ENCODE measurements at places on chromosomes 6 and 20. TPM values are rescaled to one million over a fixed set of nuclear protein-coding genes. Genes with fewer than 3 reads are reported as not detected.

DNA sequence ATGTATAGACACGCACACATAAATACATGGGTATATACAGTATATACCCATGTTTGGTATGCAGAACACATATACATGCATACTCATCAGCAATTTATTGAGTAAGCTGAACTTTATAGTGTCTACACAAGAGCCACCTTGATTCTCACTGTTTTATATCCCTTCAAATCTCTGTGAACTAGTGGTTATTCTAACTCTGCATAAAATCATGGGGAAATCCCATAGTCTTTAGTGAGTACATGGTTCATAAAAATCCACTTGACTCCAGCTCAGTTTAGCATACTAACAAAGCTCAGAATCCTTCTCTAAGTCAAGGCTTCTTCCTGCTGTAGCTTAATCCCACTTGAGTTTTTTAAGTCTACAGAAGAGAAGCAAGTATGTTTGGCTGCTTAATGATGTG lies 104.1 kb downstream of the THEMIS start:
- no peak for DNase-seq

DNA sequence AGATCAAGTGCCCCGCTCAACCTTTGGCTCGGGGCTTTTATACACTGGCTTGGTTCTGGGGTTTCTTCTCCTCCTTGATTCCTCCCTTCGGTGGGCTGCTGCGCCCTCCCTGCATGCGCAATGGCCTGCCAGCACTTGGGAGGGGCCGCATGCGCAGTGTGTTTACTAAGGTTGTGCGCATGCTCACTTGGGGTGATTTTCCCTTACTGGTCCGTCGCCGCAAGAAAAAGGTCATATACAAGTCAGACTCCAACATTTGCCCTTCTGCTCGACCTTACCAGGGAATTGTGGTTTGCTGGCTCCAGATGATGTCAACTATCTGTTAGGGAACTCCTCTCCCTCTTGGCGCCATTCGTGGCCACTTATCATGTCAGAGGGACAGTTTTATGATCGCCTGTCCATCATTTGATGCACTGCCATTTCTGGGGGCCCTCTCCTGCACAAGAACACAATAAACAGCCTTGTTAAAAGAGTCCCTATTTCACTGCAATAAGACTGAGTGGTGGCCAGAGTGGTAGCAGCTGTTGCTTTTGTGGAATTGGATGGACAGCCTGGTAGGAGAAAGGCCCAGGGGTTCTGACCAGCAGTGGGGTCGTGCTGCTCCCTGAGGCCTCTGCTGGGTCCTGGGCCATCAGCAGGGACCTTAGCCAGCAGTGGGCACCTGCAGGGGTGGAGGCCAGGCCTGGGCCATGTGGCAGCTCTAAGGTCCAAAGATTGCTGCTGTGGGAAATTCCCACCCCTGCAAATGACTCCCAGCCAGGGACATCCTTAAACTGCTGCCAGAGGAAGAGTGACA lies 2.8 kb upstream of the LBP start:
- no peak for DNase-seq

DNA sequence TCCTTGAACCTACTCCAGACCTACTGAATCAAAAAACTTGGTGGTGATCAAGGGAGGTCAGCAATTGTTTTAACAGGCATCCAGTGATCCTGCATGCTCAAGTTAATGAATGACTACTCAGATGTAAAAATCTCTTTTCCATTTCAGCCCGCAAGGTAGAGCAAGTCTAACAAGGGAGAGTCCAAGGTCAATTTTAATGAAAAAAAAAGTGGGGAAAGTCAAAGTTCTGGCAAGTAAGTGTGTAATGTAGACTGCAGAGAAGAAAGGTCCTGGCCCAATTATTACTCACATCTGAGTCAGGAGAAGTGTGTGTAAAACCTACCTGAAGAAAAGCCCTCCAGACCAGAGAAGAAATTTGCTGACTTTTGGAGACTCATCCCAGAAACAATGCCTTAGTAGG lies 193.5 kb downstream of the UBE3D start:
- no peak for DNase-seq

- peak; percentile 1 for DNase-seq
These were observed 137.6 kb downstream of the IMPG1 start for GRCh38 chr6:75934643-75935472.

DNA sequence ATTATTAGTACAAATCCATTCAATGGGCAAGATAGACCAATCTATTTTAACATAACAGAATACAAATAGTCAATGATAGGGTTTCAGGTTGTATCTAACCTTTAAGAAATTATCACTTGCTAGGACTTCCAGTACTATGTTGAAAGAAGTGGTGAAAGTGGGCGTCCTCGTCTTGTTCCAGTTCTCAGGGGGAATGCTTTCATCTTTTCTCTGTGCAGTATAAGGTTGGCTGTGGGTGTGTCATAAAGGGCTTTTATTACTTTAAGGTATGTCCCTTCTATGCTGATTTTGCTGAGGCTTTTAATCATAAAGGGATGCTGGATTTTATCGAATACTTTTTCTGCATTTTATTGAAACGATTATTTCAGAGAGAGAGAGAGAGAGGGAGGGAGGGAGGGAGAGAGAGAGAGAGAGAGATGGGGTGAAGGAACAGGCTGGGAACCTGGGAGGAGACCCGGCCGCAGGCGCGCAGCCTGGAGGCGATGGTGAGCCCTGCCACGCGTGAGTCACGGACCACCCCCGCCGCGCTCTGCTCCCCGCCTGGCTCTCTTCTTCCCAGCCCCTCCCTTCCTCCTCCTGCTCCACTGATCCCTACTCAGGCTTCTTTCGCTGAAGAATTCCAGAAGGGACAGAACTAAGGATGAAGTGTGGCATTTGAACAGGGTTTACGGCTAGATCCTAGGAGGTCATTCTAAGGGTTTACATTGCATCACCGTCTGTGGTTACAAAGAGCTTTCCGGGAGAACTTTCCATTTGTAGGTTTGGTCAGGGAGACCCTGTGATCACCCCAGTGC lies 45.5 kb upstream of the HLA-E start:
- peak; percentile 47 for DNase-seq

- peak; percentile 13 for DNase-seq
These were observed 109.1 kb downstream of the PRDM1 start for GRCh38 chr6:106194949-106195921.

DNA sequence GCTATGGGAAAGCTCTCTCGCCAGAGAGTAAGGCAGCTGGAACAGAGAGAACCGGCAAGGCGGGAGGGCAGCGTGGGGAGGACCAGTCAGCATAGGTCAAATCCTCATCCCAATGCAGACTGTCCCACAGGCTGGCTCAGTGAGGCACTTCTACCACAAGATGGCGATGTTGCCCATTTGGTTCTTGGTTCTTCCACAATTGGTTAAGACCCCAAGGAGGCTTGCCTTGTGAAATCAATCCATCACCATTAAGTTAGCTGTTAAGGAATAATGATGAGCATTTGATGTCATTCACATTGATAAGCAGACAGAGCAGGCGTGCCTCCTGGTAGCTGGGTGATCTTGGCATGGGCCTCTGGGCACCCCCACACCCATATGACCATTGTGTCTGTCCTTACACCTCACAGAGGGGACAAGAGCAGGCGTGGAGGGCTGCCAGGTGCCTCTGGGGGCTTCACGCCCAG lies 2.4 kb downstream of the CSTL1 start:
- peak; percentile 71 for DNase-seq

DNA sequence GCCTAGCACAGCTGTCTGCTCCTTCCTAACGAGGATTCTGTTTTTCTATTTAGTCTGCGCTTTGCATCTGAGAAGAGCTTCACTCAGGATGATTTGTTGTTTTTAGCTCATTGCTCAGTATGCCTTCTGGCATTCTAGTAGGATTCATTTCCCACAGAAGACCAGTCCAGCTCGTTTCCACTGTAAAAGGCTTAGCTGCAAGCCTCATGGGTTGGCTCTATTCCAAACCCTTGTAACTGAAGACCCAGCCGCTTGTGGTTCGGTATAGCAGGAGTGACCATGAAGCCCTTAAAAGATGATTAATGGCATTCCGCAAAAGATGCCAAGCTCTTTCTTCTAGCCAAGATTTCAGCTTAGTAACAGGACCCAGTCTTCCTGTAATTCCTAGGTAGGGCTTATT lies 7.2 kb downstream of the ADGRF1 start:
- no peak for DNase-seq

DNA sequence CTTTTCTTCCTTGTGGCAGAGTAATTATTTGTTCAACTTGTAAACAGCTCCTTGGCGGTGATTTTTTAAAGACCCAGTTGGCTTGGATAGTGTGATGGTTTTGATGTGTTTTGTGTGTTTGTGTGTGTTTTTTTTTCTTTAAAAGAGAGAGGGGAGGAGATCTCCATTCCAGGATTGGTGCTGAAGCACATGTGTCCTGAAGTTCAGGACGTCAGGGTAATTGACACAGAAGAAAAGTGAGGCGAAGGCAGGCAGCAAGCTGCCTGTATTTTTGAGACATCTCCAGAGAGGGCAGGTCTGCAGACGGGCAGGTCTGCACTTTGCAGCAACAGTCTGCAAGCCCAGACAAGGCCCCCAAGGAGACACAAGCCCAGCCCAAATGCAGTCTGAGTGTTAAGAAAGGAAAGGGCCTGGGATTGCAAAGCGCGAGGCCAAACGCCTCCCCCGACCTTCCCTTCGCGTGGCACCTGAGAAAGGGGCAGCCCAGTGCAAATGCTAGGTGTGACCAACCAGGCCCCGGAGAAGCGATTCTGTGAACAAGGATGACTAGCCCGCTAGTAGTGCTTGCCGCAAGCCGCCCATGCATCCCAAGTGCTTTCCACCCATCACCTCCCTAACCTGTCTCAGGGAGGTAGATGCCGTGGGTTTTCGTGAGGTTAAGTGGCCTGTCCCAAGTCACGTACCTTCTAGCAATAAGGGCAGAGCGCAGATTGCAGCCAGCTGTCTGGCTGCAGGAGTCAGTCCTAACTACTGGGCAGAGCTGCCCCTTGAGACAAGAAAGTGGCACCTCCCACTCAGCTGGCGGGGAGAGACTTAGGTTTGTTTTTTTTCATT lies 230.5 kb downstream of the ZMYND8 start:
- DNase-seq: no peak

The COMMD7 gene
- 30.3 TPM for total RNA-seq

DNA sequence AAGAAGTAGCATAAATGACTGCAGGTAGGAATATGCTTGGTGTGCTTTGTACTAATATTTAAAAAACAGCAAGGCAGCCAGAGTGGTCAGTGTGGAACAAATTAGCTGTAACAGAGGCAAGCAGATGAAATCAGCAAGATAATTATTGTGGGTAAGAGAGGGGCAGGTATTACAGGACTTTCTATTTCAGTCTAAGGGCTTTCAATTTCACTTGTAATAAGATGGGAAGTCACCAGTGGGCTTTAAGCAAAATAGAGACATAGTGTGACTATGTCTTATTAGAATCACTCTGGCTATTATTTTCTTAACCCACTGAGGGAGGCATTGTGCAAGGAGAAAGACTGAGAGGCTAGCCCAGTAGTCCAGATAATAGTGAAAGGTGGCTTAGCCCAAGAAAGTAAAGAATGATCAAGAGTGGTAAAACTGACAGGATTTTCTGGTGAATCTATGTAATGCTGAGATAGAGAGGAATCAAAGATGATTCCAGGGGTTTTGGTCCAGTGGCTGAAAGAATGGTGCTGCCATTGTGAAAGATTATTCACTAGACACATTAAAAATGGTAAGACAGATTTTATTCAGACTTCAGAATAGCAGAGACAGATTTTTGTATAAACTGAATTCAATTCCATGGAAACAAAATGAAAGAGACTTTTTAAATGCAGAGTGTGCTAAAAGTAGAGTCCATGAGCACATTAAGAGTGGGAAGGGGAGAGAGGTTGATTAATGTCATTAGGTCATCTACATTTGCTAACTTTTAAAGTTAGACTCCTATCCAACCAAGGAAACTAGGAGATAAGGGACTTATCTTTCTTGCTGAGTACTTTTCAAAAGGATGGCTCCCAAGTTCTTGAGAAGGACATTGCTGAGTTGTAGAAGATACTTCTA lies 1136.0 kb downstream of the HACE1 start:
- DNase-seq: no peak

DNA sequence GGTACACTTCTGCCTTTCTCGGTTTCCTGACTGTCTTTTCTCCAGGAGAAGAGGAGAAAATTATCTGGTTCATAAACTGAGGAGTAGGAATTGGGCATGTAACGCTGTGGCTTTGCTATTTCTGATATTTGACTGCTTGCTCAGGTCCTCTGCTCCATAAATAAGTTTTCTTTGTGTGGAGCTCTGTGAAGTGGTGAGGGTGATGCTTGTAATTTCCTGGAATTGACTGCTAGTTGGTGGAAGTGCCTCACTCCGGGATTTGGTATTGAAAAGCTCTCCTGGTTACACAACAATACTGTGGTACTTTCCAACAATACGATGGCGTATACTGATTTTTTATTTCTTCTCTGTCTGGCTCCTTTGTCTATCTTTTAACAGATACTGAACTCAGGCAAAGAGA lies 25.1 kb upstream of the LAMA2 start:
- DNase-seq: no peak

DNA sequence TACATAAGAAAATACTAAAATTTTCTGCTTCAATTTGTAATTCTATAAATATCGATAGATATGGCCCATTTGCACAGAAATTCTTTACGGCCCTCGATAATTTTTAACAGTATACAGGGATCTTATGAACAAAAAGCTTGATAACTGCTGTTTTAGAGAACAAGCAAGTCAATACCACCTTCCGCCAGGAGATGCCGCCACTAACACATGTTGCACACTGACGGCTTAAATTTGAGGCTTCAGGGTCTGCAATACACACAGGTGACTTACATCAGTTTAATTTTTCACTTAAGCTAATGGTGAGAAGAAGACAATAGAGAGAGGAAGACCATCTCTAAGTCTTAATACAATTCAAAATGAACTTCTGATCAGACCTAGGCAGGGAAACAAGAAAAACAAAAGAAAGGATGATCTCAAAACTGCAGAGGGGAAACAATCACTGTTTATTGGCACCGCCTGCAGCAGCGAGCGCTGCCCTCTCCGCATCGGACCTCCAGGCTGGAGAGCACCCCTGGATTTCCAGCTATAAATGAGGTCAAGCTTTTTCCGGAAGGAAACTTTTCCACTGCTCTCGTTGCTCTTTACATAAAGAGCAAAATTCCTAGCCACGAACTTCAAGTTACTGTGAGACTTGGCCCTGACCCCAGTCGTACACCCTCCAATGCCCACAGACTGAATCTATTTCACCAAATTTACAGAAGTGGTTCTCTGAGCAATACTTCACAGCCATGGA lies 53.9 kb downstream of the OTOR start:
- peak; percentile 25 for DNase-seq

DNA sequence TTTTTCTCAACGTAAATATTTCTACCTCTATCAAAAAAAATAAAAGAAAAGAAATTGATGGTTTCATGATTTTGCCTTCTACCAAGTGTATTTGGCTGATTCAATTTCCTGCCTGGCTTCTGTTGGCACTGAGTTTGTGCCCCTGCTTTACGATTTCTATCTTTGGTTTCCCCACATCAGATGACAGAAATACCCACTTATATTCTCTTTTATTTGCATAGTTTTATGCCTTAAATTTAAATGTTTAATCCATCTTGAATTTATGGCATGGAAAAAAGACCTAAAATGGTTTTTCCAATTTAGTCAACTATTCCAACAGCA lies 34.3 kb downstream of the RNF24 start:
- no peak for DNase-seq

The C6orf15 gene
- not detected for total RNA-seq

The TBC1D7 gene
- 12.3 TPM for total RNA-seq

DNA sequence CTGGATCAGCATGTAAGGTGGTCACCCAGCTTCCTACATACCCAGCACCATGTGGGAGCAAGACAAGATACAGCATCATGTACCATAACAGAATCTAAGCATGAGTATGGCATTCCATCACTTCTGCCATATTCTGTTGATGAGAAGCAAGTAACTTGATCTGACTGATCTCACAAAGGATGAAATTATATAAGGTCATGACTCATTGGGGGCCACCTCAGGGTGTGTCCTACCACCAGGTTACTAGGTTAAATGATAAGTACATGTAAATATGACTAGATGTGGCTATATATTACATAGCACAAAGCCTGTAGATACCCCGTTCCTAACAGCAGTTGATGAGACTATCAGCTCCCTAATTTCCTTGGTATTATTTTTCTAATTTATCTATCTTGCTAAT lies 213.1 kb downstream of the DOK5 start:
- no peak for DNase-seq

Measured in CD4-positive, alpha-beta T cell (primary cell).